ENCODE measurements at places on chromosomes 7 and 10.

DNA sequence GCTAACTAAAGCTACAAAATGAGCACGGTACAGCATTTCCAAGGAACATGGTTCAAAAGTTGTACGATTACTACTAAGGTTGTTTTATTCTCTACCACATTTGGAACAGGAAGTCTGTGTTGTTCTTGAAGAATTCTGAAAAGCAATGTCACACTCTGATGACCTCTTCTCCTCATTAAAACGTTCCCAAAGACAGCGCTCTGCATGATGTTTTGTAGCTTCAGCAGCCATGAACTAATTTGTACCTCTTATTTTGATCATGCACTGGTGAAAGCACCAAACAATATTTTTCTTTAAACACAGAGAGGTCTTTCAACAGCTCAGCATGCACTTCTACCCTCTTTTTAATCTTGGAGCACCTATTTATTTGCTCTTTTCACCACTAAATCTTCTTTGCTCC lies 75.0 kb upstream of the TES start:
- no peak for DNase-seq

GRCh38 chr7:102248456-102249395 lies 37.9 kb upstream of the SH2B2 start:
- DNase-seq: no peak

- DNase-seq: no peak
These were observed 9.9 kb downstream of the TASOR2 start for GRCh38 chr10:5694573-5694972.

GRCh38 chr7:139396323-139396951 lies 36.7 kb downstream of the LUC7L2 start:
- no peak for DNase-seq

GRCh38 chr7:151776876-151777494 lies 99.9 kb downstream of the PRKAG2 start:
- no peak for DNase-seq

- DNase-seq: no peak
These were observed 32.6 kb downstream of the USP6NL start for GRCh38 chr10:11578802-11579255.

- no peak for DNase-seq
These were observed 20.5 kb upstream of the STK17A start for GRCh38 chr7:43562383-43562782.

GRCh38 chr10:4645836-4646235 lies 180.2 kb upstream of the AKR1E2 start:
- DNase-seq: no peak

DNA sequence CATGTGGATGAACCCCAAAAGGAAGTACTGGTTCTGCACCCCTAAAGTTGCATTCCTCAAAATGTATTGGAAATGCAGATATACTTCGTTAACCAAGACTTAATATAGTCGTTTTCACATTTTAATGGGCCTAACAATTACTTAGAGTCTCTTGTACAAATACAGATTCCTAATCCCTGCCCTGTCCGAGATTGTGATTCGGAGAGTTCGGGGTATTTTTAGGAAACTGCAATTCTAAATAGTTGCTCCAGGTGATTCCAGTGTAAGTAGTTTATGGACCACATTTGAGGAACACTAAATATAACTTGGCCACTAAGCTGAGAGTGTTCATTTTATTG lies 830 bp downstream of the TRUB1 start:
- no peak for DNase-seq

DNA sequence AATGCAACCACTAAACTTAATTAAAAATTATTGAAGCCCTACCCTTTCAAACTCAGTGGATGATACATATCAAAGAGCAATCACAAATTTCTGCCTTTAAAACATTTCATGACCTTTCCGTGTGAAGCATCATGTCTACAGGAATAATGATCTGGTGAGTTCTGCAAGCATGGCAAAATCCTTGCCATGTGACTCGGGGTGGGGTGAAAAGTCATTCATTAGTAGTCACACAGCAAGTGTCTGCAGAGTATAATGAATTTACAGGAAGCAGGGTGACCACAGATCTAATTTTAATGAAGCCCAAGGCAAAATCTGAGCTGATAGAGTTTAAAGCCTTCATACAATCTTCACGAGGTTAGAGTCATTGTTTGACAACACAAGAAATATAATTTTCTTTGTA lies 351.9 kb downstream of the THSD7A start:
- no peak for DNase-seq

GRCh38 chr10:11875494-11876281 lies 52.5 kb downstream of the PROSER2 start:
- DNase-seq: no peak

- DNase-seq: no peak
These were observed 138.2 kb downstream of the C10orf105 start for GRCh38 chr10:71581376-71581775.
